ENCODE measurements at places on chromosomes 12 and 14. TPM values are rescaled to one million over a fixed set of nuclear protein-coding genes. Genes with fewer than 3 reads are reported as not detected.

DNA sequence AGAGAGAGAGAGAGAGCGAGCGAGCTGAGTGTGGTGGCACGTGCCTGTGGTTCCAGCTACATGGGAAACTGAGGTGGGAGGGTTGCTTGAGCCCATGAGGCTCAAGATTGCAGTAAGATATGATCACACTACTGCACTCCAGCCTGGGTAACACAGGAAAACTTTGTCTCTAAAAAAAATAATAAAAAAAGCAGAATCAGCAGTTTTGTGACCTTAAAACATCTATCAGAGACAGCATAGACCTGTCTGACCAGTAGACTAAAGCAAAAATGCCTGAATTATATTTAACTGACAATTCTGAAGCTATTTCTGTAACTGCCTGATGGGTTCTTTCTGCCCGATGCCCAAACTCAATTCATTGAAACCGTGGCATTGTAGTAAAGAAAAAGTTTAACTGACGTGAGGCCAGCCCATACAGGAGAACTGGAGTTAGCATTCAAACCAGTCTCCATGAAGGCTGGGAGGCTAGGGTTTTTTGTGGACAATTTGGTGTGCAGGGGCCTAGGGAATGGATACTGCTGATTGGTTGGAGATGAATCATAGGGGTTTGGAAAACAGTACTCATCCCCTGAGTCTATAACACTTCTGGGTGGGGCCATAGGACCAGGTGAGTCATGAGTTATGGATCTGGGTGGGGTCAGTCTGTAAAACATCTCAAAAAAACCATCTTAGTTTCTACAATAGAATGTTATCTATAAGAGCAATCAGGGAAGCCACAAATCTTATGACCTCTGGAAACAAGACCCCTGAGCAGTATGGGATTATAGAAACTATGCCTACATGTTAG, 8.0 kb upstream of the RASSF8 start:
- DNase-seq, result peak; percentile 33

GRCh38 chr12:66661357-66661756, 17.5 kb downstream of the GRIP1 start:
- DNase-seq, result no peak

GRCh38 chr14:65040666-65041433, 54.2 kb downstream of the FNTB start:
- no peak for DNase-seq

DNA sequence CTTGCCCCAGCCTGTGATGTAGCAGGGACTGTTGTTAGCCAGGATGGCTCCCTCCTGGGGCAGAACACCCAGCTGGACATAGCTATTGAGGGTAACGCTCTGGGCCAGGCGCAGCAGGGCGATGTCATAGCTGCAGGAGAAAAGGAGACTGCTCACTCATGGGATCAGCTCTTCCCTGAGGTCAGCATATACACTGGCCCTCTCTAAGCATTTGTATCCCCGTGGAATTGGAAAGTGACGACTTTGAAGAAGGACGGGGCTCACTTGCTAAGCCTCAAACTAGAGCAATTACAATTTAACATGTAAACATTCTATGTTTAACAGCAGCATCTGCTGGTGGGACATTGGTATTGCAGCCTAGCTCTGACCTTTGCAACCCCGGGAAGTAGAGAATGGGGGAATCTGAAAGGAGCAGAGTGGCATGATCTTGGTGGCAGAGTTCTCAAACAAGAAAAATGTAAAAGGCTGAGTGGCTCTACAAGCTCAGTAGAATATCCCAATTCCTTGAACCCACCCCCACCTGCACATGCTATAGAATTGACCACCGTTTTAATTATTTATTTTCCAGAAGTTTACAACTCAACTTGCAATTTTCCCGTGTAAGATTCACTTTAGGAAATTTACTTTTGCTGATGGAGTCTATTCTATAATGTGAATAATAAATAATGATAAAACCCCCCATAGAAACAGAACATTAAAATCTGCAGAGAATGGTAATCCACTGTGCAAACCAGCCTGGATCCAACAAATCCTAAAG, 5.0 kb downstream of the CELA1 start:
- peak; percentile 51 for DNase-seq

SLC6A15 gene
- total RNA-seq, result 0.99 TPM

DNA sequence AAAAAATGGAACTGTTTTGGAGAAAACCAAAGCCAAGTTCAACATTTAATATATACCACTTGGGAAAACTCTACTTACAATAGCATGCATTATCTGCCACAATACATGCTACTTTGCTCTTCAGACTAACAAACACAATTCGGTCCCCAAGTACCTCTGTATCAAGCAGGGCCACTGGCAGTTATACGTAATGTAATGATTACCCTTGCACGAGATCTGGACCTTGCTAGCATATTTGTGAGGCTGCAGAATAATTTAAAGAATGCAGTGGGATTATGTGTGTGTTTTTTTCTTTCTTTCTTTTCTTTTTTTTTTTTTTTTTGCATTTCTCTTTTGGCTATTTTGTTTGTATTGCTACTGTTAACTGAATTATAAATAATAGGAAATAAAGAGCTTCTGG, 22.8 kb upstream of the PYGL start:
- peak; percentile 30 for DNase-seq

GLT1D1 gene
- total RNA-seq, result under 0.01 TPM

JPH4 gene
- not detected for total RNA-seq

DNA sequence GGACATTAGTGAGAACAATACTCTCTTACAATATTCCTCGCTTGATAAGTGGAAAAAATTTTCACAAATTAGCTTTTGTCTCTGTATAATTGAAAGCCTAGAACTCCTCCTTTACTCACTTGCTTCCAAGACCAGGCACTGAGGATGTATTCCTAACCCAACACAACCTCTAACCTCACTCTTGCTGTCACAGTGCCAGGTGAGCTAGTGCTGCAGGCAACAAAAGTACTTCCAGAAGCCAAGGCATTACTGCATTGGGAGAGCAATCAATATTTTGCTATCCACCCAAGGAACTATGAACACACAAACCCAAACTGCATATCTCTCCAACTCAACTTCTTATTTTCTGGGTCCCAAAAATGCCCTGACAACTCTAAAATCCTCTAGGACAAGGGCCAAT, 1081.0 kb downstream of the VRK1 start:
- DNase-seq, result no peak

- no peak for DNase-seq
Observed at GRCh38 chr14:72722201-72722785, 171.6 kb downstream of the DPF3 start.

DNA sequence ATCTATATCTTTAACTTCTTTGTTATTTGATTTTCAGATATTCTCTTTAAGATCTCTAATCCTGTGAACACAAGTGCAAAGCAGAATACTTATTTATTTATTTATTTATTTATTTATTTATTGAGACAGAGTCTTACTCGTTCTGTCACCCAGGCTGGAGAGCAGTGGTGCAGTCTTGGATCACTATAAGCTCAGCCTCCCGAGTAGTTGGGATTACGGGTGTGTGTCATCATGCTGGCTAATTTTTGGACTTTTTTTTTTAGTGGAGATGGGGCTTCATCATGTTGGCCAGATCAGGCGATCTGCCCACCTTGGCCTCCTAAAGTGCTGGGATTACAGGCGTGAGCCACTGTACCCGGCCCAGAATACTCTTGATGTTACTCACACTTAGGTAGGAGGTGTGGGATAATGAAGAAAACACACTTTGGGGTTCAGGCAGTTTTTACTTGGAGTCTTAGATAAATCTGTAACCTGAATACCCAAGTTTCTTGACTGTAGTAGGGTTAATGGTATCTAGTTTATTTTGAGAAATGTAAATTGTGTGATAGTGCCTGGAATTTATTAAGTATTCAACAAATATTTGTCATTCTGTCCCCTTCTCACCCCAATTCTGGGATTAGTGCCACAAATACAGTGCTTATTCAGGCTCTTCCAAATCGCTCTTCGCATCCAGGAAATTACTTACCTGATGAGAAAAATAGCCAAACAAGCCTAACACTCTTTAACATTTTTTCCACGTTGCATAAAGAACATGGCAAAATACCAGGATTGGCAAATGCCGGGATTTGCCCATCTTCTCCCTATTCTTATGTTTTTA, 33.0 kb downstream of the METAP2 start:
- DNase-seq, result no peak

RIPK3 gene
- 0.33 TPM for total RNA-seq

DNA sequence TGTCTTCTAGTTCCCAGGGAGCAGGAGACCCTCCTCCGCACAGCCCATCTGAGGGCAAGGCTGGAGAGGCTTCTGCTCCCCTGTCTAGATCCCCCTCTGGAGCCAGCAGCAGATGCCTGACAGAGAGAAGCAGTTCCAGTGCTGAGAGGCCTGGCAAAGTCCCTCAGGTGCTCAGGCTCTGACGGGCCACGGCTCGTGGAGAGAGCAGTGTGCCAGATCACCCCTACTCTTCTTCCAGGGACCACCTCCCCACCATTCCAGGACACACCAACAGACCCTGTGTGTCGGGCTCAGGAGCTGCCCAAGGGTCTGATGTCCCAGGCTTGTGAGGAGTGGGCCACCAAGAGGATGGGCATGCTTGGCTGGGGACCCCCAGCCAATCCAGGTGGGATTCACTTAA, 22.5 kb upstream of the C14orf180 start:
- no peak for DNase-seq

LIN7A gene
- total RNA-seq, result 9.5 TPM

GARIN6 gene
- not detected for total RNA-seq

DNA sequence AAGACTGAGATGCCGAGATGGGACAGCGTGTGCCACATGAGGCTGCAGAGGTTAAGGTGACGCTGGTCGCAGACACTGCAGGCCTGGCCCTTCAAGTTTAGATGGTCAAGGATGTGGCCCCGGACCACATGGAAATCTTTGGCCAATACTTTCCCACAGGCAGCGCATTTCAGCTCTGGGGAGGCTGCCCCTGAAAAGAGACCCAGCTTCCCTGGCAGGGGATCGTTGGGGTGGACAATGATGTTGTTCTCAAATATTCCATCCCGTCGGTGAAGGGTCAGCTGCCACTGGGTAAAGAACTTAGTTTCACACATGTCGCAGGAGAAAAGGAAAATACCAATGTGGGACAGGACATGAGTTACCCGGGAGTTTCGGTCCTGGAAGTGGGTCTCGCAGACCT, 3.0 kb downstream of the ZBTB39 start:
- DNase-seq, result no peak

GRCh38 chr12:78403136-78403535, 461.4 kb upstream of the SYT1 start:
- peak; percentile 46 for DNase-seq

DNA sequence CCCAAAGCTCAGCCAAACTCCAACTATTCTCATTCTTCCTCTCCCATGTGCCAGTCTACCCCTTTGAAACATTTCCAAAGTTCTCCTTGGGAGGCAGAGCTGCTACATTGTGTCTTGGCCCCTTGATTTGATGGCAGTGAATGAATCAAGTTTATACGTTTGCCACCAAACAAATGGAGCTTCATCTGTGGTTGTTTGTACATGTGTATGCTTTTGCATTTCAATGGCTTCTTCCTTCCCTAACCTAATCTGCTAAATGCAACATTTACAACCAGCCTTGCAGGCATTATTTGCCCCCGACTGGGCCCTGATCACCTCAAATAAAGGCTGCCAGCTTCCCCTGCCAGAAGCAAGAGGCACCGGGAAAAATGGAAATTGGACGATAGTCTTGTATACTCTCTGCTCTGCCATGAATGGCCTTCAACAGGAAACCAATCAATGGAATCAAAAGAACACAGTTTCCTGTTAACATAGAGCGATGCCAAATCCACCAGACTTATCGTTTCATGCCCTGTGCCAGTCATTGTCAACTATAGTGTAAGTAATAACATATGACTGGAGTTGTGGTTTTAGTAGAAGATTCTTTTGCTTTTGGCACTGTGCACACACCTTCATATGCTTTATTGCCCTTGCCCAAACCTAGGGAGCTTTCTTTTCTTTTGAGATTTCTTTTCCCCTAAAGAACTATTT, 97.8 kb downstream of the TMEM30B start:
- DNase-seq, result peak; percentile 43

GRCh38 chr14:91019673-91020072, 40.8 kb downstream of the RPS6KA5 start:
- no peak for DNase-seq

GRCh38 chr14:35331605-35332516, 39.7 kb downstream of the PSMA6 start:
- peak; percentile 69 for DNase-seq

ACOT6 gene
- not detected for total RNA-seq

DIO3 gene
- 1.0 TPM for total RNA-seq

PDE3A gene
- total RNA-seq, result 0.26 TPM

DNA sequence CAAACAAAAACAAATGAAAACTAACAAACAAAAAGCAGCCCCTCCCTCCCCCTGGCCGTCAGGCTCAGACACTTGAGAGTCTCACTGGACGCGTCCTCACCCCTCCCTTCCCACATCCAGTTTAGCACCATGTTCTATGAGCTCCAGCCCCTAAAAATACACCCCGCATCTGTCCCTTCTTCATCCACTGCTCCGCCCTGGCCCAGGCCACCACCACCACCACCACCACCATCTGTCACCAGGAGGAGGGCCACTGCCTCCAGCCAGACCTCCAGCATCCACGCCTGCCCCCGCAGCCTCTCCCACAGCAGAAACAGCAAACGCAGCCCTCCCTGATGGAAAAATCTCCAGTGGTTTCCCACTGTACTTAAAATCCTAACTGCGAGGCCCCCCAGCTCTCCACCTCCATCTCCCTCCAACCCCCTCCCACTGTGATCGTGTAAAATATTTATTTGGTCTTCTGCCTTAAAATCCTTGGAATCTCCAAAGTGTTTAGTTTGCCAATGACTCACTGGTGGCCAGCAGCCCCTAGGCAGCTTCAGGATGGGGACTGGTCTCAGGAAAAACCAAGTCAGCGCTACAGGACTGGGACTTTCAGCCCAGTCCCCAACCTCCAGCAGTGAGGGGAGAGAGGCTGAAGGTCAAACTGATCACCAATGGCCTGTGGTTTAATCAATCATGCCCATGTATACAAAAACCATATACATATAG, 95.1 kb downstream of the SCARB1 start:
- peak; percentile 74 for DNase-seq

DNA sequence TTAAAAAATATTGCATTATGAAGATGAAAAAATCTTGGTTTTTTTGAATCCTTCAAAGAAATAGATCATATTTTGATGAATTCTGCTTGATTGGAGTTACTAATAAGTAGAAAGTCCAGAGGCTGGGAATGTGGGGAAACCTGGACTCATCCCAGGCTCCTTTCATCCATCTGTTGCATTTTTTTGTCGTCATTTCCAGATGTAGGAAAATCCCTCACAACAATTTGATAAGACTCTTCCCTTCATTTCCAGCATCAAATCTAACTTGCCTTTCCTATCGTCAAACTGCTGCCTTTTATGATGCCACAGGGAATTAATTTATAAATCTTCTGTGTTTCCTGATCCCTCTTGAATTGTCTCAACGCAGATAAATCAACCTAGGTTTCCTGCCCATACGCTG, 211.6 kb downstream of the FBXL14 start:
- no peak for DNase-seq
